Panc1 (cell line): ENCODE measurements at places on chromosomes 11 and 22.

DNA sequence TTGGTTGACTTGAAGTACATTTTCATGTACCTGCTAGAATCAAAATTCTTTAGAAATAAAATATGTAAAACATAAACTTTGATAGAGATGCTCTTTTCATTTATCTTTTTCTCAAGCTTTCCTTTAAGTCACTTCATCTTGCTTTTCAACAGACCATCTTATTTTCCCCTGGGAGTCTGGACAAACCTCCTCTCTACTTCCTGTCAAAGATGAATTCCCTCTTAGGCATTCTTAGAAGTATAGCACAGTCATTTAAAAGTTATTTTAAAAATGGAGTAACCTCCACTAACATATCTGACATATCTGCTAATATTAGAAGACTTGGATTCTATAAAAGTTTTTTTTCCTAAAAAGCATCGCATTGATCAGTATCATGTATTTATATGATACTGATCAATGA, 84.8 kb upstream of the PAX6 start:
- no peak overlapping the region for H3K4me3 ChIP-seq
- DNase-seq: no peak
- H3K4me1 ChIP-seq: no peaks in the 10 kb centered on the region
- H3K27me3 ChIP-seq: no peaks in the 10 kb centered on the region
- H3K36me3 ChIP-seq: no peaks in the 10 kb centered on the region
- H3K27ac ChIP-seq: no peak overlapping the region

DNA sequence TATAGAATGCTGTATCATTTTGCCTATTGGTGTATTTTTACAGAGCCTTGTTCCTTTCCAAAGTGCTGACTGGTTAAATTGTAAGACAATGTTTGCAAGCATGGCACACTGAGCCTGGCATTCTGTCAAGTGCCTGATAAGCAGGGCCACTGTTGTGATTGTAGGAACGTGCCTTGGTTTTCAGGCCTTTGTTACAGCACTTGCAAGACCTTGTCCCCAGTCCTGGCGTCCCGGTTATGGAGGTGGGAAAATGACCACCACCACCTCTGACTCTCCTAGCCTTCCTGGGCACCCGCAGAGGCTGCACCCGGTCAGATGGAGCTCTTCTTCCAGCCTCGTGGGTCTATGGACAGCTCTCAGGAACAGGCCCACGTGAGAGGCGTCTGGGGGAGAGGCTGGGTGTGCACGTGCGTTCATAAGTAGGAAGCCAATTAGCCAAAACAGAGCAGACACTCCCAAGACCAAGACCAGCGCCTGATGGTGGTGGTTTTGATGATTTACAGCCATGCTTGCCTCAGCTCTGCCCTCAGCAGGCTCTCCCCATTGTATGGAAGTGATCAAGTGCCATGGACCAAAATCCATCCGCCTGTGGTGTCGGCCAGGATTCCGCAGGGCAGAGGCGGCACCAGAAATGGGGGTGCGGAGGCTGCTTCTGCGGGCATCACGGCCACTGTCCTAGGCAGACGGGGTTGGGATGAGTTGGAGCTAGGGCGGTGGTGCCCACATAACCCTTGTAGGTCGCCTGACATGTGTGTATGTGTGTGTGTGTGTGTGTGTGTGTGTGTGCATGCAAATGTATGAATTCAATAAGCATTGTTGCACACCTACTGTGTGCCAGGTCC, 89.8 kb downstream of the RTL6 start:
- H3K4me3 ChIP-seq: no peak overlapping the region
- H3K36me3 ChIP-seq: no peaks in the 10 kb centered on the region
- no peaks in the 10 kb centered on the region for H3K4me1 ChIP-seq
- no peaks in the 10 kb centered on the region; the same call in 1 of the 2 replicates for H3K27me3 ChIP-seq
- H3K27ac ChIP-seq: no peak overlapping the region

DNA sequence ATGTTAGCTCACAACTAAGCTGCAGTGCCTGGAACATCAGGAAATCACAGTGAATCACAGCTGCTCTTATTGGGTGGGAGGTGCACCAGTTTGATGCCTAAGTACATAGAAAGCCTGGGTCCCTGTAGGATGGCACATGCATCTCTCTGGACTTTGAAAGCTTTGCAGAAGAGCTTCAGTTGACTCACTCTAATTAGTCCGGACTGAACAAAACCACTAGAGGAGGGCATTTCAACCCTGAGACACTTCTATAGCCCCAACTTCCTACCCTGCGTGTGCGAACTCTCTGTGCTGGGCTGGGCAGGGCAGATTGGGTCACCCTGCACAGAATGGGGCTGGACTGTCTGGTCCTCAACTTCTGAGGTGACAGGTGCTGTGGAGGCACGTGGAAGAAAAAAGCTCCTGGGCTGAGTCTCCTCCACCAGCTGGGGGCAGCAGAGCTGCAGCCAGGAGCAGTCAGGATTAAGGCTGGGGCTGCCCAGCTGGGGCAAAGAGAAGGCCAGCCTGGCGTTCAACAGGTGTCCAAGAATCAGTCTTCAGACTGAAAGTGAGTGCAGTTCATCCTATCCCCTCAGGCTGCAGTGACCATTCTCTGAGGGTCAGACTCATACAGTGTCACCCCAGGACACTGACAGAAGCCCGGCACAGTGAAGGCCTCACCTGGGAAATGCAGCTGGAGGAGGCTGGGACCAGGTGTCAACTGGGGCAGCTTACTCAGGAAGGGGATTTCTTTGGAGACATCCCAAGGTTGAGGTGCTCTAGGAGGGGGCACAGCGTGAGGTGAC, 22.1 kb downstream of the GGTLC2 start:
- H3K4me3 ChIP-seq: no peak overlapping the region
- no peaks in the 10 kb centered on the region; the same call in 1 of the 2 replicates for H3K27me3 ChIP-seq
- no peak overlapping the region for H3K27ac ChIP-seq

DNA sequence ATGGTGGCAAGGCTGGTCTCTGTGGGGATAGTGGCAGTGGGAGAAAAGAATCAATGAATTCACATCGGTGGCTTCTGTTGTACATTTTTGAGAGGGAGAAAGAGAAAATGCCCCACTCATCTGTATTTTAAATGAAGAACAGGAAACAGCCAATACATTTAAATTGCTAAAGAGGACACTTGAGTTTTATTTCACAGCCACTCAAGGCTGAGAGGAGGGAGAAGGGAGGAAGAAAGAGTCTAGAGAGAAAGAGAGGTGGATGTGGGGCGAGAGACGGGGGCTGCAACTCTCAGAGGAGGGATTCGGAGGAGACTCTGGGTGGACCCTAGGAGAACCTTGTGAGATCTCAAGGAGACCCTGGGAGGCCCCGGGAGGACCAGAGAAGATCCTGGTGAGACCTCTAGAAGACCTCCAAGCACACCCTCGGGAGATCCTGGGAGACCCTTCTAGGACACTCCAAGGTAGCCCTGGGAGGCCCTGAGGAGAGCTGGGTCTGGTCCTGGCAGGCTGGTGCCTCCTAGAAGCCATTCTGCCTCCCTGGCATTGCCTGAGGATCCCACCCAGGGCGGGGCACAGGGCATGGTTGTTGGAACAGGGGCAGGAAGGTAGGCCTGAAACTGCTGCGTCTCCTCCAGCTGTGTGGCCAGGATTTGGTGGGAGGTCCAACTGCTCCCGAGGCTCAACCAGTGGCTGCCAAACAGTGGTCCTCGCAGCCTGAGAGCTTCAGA, 91.0 kb upstream of the SHISAL1 start:
- no peak overlapping the region for H3K4me3 ChIP-seq
- no peaks in the 10 kb centered on the region for H3K36me3 ChIP-seq
- H3K4me1 ChIP-seq: no peaks in the 10 kb centered on the region

DNA sequence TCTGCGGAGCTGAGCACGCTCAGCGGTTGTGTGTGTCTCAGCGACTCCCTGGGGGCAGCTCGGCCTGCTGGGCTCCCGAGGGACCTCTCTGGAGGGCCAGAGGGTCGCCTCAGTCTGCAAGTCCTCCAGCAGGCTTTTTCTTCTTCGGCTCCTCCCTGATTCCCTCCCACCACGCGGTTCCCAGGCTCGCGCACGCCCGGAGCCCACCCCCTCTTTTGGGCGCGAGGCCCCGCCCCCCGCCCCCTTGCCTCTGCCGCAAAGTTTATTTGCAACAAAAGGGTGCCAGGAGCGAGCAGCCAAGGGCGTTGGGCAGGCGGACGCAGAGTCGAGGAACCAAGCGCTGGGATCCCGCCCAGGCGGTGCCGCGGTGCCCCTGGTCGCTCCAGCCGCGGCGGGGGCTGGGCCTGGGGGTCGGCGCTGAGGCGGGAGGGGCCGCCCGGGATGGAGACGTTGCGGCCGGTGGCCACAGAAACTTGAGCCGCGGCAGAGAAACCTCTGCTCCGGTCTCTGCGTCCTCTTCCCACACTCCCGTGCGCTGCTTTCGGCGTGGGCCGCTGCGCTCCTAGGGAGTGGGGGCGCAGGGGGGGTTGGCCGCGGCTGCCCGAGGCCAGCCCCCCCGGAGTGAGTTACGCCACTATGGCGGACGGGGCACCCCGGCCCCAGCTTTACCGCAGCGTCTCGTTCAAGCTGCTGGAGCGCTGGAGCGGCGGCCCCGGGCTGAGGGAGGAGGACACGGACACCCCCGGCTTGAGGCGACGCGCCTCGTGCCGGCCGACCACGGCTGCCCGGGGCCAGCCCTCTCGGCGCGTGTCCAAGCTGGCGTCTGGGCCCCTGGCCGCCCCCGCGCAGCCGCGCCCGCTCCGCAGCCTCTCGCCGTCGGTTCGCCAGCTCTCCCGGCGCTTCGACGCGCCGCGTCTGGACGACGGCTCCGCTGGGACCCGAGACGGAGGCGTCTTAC, at the start of gene ARHGEF17:
TSS of gene ARHGEF17 (plus strand) at position 274 of the 958 bp plus-strand sequence. CDS start at position 637, 363 bp downstream.
- H3K4me1 ChIP-seq: peaks cover 39% of the 10 kb centered on the region
- no peaks in the 10 kb centered on the region for H3K36me3 ChIP-seq
- H3K4me3 ChIP-seq: peak within 1 kb of the TSS; percentile 91

GRCh38 chr22:17893900-17894535, 119.7 kb upstream of the BID start:
- no peak overlapping the region for H3K4me3 ChIP-seq
- no peaks in the 10 kb centered on the region for H3K4me1 ChIP-seq
- no peak overlapping the region for H3K27ac ChIP-seq
- H3K36me3 ChIP-seq: peaks cover 4% of the 10 kb centered on the region
- no peaks in the 10 kb centered on the region for H3K27me3 ChIP-seq

DNA sequence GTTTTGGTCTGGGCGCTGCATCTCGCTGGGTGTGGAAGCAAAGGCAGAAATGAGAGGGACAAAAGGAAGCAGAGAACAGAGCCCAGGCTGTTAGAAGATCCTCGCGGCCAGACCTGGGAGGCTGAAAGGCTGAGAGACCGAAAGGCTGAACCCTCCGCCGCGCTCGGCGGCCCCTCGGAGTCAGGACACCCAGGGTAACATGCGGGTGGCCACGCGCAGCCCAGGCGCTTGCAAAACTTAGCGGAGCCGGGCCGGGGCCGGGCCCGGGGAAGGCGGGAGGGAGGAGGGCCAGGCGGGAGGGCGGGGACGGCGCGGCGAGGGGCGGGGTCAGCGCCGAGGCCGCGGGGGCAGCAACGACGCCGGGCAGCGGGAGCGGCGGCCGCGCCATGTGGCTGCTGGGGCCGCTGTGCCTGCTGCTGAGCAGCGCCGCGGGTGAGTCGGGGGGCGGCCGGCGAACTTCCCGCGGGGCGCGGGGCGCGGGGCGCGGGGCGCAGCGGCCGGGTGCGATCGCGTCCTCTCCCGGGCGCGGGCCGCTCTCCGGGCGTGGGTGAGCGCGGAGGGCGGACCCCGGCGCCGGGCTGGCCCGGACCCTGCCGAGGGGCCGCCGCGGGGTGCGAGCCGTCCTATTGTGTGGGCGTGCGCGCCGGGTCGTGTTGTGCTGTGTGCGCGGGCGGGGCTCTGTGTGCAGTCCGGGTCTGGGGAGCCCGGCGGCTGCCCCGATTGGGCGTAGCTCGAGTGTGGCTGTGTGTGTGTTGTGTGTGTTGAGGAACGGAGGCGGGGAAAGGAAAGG, at the start of gene LDLRAD3:
TSS of gene LDLRAD3 (plus strand) at position 350 of the 790 bp plus-strand sequence. CDS start at position 387, 37 bp downstream.
- H3K27me3 ChIP-seq: no peaks in the 10 kb centered on the region
- no peaks in the 10 kb centered on the region for H3K36me3 ChIP-seq
- H3K4me1 ChIP-seq: peaks cover 29% of the 10 kb centered on the region
- peak within 1 kb of the TSS; percentile 93 for H3K27ac ChIP-seq

DNA sequence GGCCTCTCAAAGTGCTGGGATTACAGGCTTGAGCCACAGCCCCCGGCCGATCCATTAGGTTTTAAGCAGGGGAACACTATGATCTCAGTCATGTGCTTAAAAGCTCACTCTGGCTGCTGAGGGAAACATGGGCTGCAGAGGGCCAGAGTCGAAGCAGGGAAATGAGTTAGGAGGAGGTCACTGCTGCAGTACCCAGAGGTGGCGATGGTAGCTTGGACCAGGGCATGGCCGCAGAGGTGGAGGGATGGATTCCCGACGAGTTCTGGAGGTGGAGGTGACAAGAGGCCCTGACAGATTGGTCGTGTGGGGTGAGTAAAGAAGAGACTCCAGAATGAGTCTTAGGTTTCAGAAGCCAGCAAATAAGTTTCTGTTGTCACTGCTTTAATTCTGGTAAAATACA, 54.4 kb upstream of the INCENP start:
- no peak overlapping the region for H3K27ac ChIP-seq
- no peak overlapping the region for H3K4me3 ChIP-seq
- no peak for DNase-seq
- H3K36me3 ChIP-seq: no peaks in the 10 kb centered on the region
- H3K4me1 ChIP-seq: no peaks in the 10 kb centered on the region

GRCh38 chr11:42225664-42226063, 766.2 kb upstream of the LRRC4C start:
- DNase-seq: no peak
- H3K27me3 ChIP-seq: no peaks in the 10 kb centered on the region
- H3K4me1 ChIP-seq: no peaks in the 10 kb centered on the region
- no peak overlapping the region for H3K4me3 ChIP-seq
